ENCODE measurements at places on chromosomes 7 and 10.

DNA sequence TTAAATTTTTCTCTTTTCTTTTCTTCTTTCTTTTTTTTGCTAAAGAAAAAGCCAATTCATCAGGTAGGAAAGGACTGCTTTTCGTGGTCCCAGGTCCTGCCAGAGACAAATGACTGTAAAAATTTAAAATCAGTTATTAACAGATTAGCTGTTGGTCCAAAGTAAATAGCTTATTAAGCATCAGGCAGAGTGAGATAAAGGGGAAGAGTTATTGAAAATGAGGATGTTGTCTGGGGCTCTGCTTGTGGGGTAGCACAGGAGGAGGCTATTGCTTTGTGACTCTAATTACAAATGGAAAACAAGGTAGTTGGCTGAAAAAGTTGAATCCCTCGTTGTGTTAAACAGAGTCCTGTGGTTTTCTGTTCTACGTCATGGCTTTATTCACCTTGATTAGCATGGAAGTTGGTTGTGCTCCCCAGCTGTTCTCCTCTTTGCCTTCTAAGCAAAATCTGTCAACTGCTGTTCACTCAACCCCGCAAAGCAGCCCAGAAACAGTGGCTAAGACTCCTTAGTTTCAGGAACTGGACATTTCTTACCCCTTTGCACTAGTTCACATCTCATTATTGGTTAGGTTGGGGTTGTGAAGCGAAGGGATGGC lies 128.9 kb downstream of the SNX10 start:
- no peak for DNase-seq

- no peak for DNase-seq
These were observed 37.2 kb upstream of the GATA3 start for GRCh38 chr10:8017277-8017676.

- no peak for DNase-seq
These were observed 44.2 kb downstream of the PPIF start for GRCh38 chr10:79391231-79392019.

GRCh38 chr7:4682621-4683042 lies 537 bp downstream of the FOXK1 start:
- DNase-seq, result peak; percentile 29

DNA sequence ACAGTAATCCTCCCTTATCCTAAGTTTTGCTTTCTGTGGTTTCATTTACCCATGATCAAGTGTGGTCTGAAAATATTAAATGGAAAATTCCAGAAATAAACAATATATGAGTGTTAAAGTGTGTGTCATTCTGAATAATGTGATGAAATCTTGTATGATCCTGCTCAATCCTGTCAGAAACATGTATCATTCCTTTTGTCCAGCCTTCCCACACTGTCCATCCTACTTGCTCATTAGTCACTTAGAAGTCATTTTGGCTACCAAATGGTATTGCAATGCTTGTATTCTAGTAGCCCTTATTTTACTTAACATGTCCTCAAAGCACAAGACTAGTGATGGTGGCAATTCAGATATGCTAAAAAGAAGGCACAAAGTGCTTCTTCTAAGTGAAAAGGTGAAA lies 1211.2 kb upstream of the SORCS1 start:
- DNase-seq, result no peak

DNA sequence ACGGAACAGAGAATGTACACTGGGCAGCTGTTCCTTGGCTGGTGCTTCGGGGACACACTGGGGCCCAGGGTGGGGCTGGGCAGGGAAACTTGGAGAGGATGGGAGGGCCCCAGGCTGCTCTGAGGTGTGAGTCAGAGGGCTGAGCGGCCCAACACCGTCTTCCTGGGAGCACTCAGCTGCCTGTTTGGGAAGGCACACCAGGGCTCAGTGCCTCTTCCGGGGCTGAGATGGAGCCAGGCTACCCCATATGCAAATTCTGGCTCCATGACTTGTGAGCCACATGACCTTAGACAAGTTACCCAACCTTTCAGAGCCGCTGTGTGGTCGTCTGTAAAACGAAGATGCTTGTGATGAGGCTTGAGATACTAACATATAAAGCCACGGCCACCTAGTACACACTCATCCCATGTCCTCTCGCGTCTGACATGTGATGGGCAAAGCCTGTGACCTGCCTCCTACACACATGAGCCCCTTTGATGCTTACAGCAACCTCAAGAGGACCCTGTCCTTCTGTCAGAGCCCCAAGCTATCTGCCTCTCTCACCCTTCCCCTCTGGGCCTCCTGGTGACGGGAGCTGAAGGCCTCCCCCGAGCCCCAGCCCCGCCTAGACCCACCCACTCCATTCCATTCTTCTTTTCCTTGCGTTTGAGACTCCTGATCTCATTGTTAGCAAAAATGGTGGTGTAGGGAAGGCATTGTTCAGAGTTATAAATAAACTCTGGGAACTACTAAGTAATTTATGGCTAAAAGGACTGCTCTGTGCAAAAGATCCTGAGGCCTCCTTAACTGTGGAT lies 26.1 kb downstream of the KLRG2 start:
- DNase-seq, result no peak
